Mammary epithelial cell (primary cell): ENCODE measurements at places on chromosomes 5 and 9. TPM values are rescaled to one million over a fixed set of nuclear protein-coding genes. Genes with fewer than 3 reads are reported as not detected.

The ALDH1A1 gene
- total RNA-seq, result not detected in 2 replicates

The PMPCA gene
- 43.2 and 68.8 TPM in 2 replicates for total RNA-seq

The AGXT2 gene
- not detected in 2 replicates for total RNA-seq

The PLAC8L1 gene
- 0.96 TPM in 1 of 2 replicates, not detected in the other for total RNA-seq

The PTPN3 gene
- total RNA-seq, result 14.6 and 23.0 TPM in 2 replicates

The ELAVL2 gene
- 0.67 TPM for total RNA-seq

The SLCO6A1 gene
- total RNA-seq, result not detected

The NR4A3 gene
- total RNA-seq, result 0.09 and 0.13 TPM in 2 replicates

The BAAT gene
- 0.17 TPM for total RNA-seq

The FOXD4L5 gene
- 0.67 TPM for total RNA-seq

The IRX4 gene
- total RNA-seq, result 40.3 TPM

The GNAQ gene
- 58.7 and 66.2 TPM in 2 replicates for total RNA-seq

The PRUNE2 gene
- 9.2 TPM for total RNA-seq

The SLC46A2 gene
- total RNA-seq, result not detected in 2 replicates

The CEL gene
- 0.50 TPM for total RNA-seq

The KCNV2 gene
- not detected for total RNA-seq

The LCN15 gene
- total RNA-seq, result not detected

The PCSK1 gene
- total RNA-seq, result not detected

The RIOK2 gene
- 18.5 TPM for total RNA-seq

The NTNG2 gene
- 1.0 TPM for total RNA-seq

The SPATA31C1 gene
- total RNA-seq, result not detected

The NFIB gene
- 60.0 and 64.3 TPM in 2 replicates for total RNA-seq

The ZNF622 gene
- 32.2 TPM for total RNA-seq

The SARDH gene
- 7.2 TPM for total RNA-seq

The IFNA21 gene
- total RNA-seq, result not detected in 2 replicates

The HK3 gene
- total RNA-seq, result not detected

The SPATA31A3 gene
- total RNA-seq, result not detected in 2 replicates

The PALM2AKAP2 gene
- total RNA-seq, result 49.0 TPM

The ZFP37 gene
- total RNA-seq, result 1.8 TPM

The GPR21 gene
- 1.2 and 2.0 TPM in 2 replicates for total RNA-seq

The TRPM3 gene
- 0.21 TPM in 1 of 2 replicates, not detected in the other for total RNA-seq

The MYMK gene
- not detected for total RNA-seq

The GRXCR2 gene
- total RNA-seq, result not detected

The SOHLH1 gene
- total RNA-seq, result not detected in 2 replicates

The MYOT gene
- total RNA-seq, result 0.12 TPM in 1 of 2 replicates, not detected in the other

The PLPP7 gene
- total RNA-seq, result not detected in 2 replicates

The NIM1K gene
- 0.26 and 0.35 TPM in 2 replicates for total RNA-seq

The ATOSB gene
- total RNA-seq, result 43.1 and 46.4 TPM in 2 replicates

The PCDHGA10 gene
- total RNA-seq, result 7.8 TPM

The PGM5 gene
- 1.0 TPM for total RNA-seq

The PCDHGB2 gene
- total RNA-seq, result 1.3 and 1.7 TPM in 2 replicates

The FSTL4 gene
- total RNA-seq, result 1.0 and 1.1 TPM in 2 replicates

The AQP7 gene
- not detected for total RNA-seq

The PCDHA7 gene
- total RNA-seq, result 0.21 and 0.26 TPM in 2 replicates

The ECM2 gene
- 1.7 and 2.1 TPM in 2 replicates for total RNA-seq

The CFAP77 gene
- not detected for total RNA-seq

The FOXD4L3 gene
- total RNA-seq, result 0.61 and 0.86 TPM in 2 replicates
